ENCODE measurements at places on chromosomes 5 and 9.

DNA sequence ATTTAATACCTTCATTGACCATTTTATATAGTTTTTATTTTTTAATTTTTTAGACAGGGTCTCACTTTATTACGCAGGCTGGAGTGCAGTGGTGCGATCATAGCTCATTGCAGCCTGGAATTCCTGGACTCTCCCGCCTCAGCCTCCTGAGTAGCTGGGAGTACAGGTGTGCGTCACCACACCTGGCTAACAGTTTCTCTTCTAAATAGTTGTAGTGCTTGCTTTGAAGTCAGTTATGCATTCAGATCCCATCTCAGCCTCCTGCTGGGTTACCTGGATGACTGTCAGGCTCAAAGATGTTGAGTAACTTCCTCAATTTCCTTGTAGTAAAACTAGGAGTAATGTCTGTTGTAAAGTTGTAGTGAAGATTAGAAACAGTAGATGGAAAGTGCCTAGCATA lies 21.4 kb downstream of the SNX18 start:
- DNase-seq: no peak

- DNase-seq: peak; percentile 33
Observed at GRCh38 chr9:94668928-94669729, 29.8 kb upstream of the FBP1 start.

DNA sequence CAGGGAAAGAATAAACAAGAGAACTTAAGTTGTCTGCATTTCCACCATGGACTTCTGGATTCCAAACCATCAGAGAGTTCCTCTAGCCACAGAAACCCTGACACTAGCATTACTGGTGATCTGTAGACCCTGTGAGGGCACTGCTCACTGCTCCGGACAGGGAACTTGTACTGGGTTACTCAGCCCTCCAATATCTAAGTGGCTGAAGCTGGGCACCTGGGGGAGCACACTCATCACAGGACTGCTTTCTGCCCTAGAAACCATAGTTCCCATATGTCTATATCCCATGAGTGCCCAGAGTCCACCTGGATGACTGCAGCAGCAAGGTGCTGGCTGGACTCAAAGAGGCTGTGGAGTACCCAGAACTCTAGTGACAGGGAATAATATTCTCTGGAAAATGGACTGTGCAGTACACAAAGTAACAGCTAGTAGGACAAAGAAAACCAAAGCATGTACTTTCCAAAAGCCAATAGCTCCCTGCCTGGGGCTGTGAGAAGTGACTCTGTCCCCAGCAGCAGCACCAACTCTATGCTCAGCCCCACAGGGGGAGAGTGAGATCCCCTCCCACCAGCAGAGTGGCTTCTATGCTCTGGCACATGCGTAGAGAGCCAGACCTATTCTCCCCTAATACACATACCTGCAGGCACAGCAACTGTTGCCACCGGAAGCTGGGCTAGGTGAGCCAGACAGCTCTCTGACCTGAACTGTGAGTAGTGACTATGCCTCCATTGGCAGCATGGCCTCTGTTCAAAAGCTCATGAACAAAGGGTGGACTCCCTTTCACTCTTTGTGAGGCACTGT lies 472.9 kb upstream of the FTMT start:
- no peak for DNase-seq

DNA sequence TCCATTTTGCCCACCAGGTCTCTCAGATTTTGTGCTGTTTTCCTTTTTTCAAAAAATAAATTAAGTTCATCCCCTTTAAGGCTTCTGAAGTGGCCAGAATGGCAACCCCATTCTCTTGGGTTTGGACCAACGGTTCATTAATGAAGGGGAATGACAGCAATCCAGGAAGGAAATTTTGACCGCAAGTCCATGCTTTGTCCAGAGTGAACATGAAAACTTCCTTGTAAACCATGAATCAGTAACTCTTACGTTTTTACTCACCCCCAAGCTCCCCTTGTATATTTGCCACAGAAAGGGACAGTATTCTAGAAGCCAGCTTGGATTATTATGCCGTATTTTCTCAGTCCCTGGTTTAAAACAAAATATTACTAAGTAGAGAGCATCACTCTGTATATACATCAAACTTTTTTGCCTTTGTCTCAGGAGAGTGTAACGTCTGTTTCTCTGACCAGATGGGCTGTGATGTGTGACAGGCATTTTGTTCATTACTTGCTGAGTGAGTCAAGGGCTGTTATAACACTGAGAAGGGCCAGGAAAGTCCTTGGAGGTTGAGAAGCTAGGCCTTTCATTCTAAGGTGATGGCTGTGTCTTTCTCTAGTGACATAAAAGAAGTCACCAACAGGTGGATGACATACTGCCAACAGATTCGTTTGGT lies 148.2 kb downstream of the SMARCA2 start:
- no peak for DNase-seq

GRCh38 chr5:173771725-173772383 lies 116.3 kb upstream of the CPEB4 start:
- no peak for DNase-seq

DNA sequence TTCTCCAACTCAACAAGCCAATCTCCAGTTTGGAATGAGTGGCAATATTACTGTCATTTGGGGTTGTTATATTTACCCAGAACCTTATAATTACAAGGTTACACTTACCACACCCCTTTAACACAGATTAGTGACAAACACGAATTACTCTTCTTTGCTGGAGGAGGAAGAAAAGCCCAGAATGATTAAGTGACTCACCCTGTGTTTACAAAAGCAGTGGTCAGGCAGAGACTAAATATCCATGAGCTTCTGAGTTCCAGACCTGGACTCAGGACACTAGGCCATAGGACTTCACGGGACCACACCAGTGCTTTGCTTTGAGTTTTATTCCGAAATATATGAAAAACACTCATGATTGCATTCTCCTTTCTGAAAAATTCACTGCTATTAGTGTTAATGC lies 370.8 kb downstream of the TLE1 start:
- DNase-seq: no peak

GRCh38 chr5:119355685-119356611 lies at the start of gene TNFAIP8:
Gene TNFAIP8 (plus strand): TSS chr5:119356019. CDS start chr5:119356091, 72 bp downstream.
- DNase-seq: peak; percentile 70

GRCh38 chr5:167644619-167645018 lies 646.8 kb upstream of the WWC1 start:
- no peak for DNase-seq

- no peak for DNase-seq
Observed at GRCh38 chr9:117596678-117597077, 107.5 kb upstream of the TLR4 start.

DNA sequence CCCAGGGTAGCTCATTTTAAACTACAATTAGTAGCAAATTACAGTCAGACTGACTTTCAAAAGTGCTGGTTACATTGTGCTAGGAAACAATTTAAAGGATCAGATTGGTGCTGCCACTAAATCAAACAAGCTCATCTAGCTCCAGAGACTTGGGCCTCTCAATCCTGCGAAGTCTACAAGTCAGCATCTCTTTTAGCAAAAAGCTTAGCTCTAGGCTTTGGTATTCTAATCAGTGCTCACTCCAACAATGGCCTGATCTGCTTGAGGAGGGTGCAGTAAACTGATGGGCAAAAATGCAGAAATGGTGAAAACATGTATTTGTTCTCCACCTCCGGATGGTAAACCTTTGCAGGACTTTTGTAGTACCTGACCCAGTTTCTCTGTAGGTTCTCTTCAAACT lies 47.0 kb upstream of the SEMA6A start:
- DNase-seq: no peak

DNA sequence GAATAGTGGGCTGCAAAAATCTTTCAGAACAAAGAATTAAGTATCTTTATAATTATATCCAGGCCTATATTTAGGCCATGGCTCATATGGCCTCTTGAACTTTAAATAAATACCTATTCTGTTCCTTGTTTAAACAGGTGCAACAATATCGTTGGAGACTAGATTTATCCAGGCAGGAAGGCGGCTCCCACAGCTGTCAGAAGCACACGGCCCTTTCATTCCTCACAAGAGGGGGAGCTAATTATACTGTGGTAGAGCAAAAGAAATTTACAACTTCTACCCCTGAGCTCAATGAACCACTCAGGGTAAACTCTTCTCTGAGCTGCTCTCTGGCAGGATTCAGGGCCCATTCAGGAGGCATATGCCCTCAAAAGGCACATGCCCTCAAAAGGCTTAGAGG lies 31.3 kb downstream of the TMEM174 start:
- DNase-seq: no peak

DNA sequence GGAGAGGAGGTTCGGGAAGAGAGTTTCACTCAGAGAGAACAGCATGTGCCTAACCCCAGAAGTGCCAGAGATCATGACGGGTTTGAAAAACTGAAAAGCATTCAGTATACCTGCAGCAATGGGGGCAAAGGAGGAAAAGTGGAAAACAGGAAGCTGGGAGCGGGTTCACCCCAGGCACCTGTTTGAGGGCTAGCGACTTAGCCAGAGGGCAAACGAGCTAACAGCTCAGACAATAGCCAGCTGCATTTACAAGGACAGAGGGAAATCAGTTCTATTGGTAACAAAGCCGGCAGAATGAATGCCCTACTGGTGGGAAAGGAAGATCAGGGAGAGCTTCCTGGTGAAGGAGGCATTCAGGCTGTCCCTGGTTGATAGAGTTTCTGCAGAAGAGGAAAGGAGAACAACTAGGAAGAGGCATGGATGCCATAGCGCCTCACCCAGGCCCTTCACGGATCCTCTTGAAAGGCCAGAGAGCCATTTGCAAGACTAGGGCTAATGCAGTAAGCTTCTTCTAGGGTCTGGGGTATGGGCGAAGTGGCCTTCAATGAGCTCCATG lies 141.7 kb upstream of the ADRA1B start:
- no peak for DNase-seq

DNA sequence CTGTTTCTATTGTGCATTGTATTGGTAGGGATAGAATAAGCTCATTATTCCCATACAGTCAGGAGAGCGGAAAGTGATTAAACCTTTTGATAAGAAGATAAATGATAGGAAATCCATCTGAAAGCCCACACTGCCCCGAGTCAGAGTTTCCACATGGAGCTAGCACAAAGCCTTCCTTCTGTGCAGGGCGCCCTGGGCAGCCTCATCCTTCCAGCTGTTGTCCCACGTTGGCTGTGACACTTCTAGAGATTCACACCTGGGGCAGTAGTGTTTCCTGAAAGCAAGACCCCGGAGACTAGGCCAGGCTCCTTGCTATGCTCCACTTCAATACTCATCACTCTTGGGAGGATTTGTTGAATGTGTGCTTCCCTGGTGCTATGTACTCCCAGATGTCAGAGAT lies 172.4 kb downstream of the SEMA6A start:
- no peak for DNase-seq

GRCh38 chr9:98031935-98032334 lies 24.6 kb upstream of the NANS start:
- no peak for DNase-seq

DNA sequence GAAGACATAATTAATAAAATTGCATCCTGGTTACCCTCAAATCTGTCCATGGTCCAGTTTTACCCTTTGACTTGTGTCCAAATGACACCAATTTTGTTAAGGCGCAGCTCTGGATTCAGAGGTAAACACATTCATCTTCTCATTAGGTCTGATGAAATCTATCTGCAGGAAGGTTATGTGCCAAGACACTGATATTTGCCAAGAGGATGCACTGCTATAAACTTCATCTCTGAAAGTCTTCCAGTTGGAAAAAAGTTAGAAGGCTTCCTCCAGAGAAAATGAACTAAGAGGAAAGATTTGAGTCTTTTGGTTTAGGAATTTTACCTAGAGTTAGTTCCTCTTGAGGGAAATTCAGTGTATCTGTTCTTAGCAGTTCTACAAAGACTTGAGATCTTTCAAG lies 717.8 kb downstream of the DTWD2 start:
- no peak for DNase-seq

GRCh38 chr9:14260101-14260500 lies 53.8 kb downstream of the NFIB start:
- no peak for DNase-seq

DNA sequence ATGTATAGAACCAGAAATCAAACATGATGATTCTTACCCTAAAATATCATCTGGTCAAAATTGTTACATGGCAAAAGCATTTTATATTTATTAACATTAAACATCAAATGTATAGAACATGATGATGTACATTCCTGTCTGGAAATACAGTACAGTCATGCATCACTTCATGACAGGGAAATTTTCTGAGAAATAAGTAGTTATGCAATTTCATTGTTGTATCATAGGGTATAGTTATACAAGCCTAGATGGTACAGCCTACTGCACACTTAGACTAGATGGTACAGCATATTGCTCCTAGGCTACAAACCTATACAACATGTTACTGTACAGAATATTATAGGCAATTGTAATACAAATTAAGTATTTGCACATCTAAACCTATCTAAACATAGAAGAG lies 64.6 kb upstream of the VCAN start:
- no peak for DNase-seq

DNA sequence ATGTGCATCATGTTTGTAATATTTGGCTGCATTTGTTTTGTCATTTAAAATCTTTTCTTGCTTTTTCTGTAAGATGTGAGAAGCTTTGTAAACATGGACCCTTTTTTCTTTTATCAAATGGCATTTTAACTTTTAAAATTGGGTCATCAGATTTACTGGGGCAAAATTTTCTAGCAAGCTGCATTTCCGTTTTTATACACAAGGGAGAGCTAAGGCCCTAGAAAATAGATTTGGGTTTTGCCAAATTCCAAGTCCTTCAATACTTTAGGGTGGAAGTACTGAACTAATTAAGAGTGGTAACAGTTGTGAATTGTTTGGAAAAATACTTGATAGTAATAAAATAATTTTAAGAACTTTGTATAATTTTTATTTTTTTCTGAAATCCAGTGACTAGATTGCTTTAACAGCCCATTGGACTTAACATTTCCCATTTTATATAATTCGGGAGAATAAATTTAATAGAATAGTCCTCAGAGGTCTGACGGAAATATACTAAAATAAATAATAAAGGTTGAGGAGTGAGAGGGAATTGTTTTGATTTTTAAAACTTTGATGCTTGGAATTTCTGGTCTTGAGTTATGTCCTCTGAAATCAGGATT lies 117.4 kb downstream of the SMARCA2 start:
- DNase-seq: no peak

DNA sequence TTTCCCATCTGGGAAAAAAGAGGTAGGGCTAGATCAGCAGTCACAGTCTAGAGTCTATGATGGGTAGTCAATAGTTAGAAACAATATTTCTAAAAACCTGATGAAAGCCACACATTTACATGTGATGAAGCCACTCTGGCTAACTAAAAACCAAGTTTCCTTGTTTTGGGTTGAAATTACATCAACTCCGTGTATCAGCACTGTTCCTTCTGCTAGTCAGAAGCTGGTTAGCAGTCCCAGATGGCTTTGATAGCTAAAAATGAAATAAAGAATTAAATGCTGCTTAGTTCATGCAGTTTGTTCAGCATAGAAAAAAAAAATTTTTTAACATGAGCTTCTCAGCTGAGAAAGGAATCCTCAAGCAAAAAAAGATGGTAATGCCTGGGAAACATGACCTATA lies 136.7 kb downstream of the FAM114A2 start:
- DNase-seq: no peak

- DNase-seq: no peak
Observed at GRCh38 chr9:127255692-127256091, 8.9 kb upstream of the GARNL3 start.

DNA sequence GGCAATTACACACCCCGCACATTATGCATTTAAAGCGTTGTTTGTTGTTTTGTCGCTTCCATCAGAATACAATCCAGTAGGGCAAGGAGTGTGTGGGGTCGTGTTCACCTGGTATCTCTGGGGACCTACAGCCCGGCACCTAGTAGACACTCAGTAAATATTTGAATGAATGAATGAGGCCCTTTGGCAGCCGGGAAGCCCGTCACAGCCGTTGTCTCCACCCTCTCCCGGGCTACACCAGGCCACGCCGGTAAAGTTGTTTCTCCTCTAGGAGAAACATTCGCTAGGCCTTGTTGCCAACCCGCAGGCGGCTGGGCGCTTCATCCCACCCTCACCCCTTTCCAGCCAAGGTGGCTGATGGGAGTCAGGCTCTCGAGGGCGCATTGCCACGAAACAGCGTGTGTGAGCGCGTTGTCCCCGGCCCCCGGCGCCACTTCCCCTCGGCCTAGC lies 876 bp upstream of the JAK2 start:
- DNase-seq: no peak

Data from germinal center (tissue), 1 donor.